ENCODE measurements at places on chromosomes 4 and X.

- DNase-seq: no peak
Measured at GRCh38 chr4:182931691-182932345, 14.6 kb upstream of the DCTD start.

GRCh38 chr4:90852237-90852636 lies 725.0 kb downstream of the CCSER1 start:
- peak; percentile 46 for DNase-seq

- DNase-seq: no peak
Measured at GRCh38 chr4:59094505-59094904, 1984.3 kb upstream of the IGFBP7 start.

DNA sequence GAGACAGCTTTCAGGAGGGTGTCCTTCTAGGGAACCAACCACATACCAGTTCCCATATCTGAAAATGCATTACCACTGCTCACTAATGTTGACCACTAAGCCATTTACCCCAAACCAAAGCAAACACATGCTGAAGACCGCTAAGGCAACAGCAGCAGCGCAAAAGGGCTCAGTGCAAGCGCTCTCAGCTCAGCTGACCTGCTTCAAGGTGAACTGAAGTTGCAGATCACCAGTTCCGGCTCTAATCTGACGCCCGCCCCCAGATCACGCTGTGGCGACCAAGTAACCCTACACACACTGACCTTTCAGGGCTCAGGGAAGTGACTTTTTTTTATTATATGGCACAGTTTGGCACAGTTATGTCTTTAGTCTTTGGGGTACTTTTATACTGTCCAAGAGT lies 5.8 kb downstream of the MECP2 start:
- DNase-seq: no peak

DNA sequence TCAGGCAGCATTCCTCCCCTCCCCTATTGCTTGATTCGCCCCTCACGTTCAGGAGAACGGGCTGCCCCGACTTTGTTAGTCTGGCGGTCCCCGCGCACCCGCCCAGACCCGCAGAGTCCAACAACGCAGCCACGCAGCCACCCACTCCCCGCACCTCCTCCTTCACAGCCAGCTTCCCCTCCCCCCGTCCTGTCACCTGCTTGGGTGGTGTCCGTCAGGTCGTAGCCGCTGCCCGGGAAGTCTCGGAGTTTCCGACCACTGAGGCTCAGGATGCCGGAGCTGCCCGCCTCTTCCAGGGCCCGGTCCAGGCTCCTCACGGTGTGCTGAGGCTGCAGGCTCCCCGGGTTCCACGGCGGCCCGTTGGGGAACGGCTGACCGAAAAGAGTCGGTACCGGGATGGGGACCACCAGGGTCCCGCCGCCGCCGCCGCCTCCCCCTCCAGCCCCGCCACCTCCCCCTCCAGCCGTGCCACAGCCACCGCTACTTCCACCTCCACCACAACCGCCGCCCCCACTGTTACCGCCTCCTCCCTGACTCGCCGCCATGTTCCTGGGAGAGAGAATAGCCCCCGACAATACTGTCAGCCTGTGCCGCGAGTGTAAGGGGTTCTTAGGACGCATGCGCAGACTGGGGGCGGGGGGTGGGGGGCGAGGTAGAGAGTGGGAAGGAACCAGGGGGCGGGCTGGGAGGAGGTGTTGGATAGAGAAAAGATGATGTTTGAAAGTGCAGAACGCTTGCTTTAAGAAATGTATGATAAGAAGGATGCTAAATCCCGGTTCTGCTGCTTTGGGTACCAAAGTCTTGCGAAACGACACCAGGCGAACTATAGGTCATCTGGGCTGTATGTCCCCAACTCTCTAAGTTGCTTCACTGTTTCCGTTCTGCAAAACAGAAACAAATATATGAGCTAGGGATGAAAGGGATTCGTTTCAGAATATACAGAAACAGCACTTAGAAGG lies at the start of gene LRCH2:
LRCH2 (minus strand) TSS at position 600 of the 959 bp plus-strand sequence; CDS start at position 545, 55 bp downstream.
- peak; percentile 85 for DNase-seq

- no peak for DNase-seq
Measured at GRCh38 chr4:8671712-8672290, 79.2 kb downstream of the CPZ start.

DNA sequence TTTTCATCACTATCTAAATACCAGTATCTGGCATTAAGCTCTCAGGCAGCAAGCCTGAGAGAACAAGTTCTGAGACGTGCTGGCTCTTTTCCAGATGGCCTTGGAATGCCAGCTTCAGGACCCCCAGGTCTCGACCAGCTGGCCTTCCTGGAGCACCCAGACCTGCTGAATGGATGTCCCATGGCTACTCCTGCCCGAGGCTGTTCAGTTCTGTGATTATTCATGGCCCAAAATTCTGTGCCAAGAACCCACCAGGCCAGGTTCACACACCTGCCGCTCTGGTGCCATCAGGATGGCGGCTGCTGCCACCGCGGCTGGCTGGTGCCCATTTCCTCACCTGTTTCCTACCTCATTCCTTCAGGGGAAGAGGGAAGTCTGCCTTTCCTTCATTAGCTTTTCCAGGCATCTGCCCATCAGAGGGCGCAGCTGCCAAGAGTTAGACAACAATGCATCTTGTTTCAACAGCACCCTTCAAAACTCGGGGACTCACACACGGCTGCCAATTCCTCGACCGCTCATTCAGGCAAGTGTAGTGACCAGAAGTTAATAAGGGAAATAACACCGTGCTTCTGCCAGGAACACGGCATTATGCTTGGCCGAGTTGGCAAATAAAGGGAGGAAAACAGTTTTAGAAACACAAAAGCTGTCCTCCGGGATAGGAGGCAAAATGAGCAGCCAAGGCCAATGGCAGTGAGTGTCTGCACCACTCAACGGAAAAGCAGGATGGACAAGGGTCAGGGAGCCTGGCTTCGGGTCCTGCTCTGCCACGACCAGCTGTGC lies 173.8 kb downstream of the NSUN7 start:
- DNase-seq: peak; percentile 64

DNA sequence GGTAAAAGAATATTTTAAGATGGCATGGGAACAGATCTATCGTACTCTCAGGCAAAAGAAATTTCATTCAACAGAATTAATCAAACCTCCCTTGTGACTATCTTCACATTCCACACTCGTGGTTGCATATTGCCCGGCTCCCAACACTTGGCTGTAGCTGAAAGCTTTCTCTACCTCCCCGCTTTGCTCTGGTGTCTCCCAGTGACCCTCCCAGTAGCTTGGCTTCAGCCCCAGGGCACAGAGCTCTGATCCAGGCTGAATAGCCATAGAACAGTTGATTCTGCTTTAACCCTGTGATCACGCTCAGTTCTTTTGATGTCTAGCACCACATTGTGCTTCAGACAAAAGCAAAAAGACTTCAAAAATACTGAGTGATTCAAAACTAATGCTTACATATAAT lies 24.6 kb downstream of the SLC7A11 start:
- peak; percentile 37 for DNase-seq

GRCh38 chr4:139633661-139634060 lies 32.0 kb upstream of the MGST2 start:
- DNase-seq: peak; percentile 42
